ENCODE measurements at places on chromosomes 2 and 18.

DNA sequence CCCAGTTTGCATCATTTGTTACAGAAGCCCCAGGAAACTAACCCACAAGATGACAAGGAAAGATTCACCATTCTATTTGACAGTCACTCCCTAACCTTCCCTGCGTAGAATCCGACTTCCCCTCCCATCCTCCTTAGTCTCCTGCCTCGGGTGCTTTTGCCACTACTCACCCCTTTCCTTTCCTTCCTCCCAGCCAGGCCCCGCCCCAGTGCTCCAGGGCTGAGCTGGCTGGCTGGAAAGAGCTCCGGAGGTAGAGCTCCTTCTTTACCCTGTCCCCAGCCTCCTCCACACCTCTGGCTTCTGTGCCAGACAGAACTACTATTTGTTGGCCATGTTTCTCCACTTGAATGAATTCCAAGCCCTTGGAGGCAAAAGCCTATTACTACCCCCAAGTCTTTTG is 317.6 kb upstream of the NCKAP5 start:
- DNase-seq = no peak

DNA sequence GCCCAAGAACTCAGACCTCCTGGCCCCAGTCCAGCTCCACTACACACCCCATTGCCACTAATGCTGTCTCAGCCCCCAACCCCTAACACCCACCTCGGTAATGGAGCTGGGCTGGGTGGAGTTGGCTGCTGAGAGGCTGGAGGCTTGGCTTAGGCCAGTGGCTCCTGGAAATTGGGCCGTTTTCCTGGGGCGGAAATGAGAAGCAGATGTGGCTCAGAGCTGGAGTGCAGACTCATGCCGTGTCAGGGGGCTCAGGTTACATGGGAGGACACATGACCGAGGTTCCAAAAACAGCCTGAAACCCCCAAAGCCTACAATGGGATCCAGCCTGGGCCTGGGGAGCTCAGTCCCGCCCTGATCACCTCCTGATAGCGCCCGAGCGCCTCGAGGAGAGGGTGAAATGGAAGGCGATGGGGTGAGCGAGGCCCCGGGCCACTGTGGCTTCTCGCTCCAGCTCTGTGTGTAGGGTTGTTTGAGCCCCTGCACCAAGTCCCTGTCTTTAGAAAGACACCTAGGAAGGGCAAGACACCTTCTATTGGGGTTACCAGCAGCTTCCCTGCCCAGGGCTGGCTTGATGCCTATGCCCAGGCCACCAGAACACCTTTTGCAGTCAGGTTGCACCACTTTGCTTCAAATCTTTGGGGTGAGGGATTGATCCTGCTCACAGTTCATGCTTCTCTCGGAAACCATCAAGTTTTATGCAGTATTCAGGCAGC is 175.7 kb upstream of the HAAO start:
- no peak for DNase-seq

DNA sequence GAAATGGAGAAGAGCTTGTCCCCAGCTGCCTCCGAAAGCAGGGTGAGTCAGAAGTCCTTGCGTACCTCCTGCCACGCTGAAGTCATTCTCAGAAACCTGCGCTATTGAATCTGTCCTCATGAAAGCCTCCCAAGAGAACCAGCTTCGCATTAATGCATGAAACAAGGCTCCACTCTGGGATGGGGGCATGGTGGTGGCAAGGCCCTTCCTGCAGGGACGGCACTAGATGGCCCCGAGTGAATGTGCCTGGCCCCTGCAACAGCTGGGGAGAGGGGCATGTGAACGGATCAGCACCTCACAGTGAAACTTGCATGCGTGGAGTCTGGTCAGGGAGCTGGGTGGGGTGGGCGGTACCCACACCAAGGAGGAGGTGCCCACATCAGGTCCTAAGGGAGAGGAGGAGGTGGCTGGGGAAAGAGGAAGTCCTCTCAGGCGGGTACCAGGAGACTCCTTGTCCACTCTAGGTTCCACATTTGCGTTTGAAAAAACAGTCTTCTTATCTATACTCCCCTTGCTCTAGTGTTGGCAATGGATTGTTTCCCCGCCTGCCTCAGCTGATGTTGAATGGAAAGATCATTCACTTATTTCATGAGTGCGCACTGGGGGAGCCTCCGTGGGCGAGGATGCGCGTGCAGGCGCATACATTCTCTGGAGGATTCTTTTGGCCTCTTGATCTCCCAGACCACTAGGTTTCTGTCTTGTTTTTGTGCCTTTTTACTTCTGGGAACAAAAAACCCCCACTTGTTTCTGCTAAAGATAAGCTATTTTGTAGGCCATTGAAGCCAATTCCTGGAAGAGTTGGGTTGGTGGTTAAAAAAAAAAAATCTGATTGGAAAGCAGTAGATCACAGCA is 104.7 kb downstream of the KLHL29 start:
- no peak for DNase-seq

- no peak for DNase-seq
Measured at GRCh38 chr2:151576080-151576479, 158.2 kb downstream of the NEB start.

DNA sequence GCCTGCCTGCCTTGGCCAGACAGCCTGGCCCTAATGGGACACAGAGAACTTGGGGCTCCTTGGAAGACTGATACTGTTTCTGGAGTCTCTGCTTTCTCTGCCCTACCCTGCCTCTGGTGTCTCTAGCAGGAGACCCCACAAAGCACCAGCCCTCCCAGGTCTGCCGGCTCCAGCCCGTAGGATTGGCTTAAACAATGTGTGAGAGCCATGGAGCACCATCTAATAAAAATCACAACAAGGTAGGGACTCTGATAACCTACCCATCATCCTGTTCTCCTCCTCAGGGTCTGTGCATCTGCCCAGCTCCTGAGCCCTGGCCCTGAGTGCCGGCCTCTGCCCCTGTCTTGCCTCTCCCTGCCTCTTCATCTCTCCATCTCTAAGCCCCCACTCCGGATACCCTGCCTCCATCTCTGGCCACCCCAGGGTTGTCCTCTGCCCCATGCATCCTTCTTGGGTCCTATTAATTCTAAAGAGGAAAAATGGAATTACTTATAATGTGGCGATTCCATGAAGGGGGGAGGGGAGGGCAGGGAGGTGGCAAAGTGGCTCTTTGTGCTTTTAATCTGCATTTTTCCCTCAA is 1.2 kb upstream of the ECEL1 start:
- no peak for DNase-seq

DNA sequence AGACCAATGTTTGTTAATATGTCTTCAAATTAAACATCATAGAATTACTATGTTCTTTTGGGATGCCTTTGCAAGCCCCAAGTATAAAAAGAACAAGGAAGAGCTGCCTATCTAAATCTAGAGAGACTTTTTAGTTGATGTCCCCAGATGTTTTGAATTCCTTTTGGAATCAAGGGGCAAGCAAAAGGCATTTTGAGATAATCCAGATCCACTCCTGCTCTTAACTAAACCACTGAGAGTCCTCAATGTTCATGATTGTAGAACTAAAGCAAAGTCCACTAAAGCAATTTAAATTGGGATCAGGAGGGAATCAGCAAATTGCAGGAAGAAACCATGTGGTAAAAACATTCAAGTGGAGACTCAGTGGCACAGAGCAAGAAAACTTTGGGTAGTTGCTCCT is 558.5 kb upstream of the VRK2 start:
- no peak for DNase-seq

GRCh38 chr2:120436885-120437603 is 91.1 kb downstream of the INHBB start:
- no peak for DNase-seq

DNA sequence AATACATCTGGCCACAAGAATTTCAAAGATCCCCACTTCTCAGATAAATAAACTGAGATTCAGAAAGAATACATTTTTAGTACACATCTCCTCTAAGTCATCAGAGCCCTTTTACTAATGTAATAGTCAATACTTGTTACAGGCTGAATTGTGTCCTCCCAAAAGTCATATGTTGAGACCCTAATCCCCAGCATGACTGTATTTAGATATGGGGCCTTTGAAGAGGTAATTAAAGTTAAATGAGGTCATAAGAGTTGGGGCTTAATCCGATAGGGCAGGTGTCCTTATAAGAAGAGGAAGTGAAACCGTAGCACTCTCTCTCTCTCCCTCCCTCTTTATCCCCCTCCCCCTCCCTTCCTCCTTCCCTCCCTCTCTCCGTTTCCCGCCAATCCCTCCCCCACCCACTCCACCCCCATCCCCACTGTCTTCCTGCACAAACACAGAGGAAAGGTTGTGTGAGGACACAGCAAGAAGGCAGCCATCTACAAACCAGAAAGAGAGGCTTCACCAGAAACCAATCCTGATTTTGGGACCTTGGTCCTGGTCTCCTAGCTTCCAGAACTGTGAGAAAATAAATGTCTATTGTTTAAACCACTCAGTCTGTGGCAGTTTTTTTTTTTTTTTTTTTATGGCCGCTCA is 66.6 kb upstream of the ZNF397 start:
- no peak for DNase-seq

GRCh38 chr2:238183821-238184220 is 19.7 kb downstream of the ILKAP start:
- no peak for DNase-seq

DNA sequence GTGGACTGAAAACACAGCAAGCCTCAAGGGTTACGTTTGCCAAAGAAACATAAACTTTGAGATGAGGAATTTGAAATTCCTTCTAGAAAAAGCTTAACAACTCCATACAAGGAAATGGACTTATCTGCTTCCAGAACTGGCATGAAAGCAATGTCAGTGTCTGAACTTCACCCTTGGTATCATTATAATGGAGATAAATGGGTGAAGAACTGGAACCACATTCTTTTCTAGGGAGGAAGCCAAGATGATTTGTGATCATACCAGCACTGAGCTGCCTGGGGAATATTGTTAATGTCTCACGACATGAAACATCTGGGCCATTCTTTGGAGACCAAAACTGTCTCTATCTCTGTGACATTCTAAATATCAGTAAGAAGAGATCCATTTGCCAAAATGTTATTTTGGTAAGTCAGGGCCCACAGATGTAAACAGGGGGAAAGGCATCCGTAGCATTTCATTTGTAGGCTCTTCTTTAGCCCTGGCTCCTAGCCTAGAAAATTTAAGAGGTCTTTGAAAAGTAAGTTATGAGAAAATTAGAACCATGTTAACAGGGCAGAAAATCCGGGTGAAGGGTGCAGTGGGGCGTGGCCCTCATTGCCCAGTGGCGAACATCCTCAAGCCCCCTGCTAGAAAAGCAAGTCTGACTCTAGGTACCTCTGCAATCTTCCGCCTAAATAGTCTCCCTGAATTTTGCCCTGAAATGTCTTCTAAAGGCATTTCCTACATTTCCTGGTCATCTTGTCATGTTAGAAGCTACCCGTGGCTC is 295.3 kb upstream of the EPAS1 start:
- no peak for DNase-seq

DNA sequence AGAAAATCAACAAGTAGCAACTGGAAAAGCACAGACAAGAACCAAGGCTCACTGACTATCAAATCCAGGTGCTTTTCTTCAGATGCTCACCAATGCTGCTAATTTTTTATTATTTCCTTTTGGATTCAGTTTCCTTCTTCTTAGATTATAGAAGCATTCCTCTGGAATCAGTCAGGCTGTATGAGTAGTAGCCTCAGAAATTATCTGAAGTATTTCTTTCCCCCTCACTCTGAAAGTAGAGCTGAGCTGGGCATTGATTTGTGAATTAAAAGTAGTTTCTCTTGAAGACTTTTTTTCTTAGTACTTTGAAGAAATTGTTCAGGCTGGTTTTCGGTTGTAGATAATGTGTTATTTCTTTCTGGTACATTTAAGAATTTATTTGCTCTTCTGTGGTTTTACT is 273.7 kb downstream of the NOL4 start:
- no peak for DNase-seq

DNA sequence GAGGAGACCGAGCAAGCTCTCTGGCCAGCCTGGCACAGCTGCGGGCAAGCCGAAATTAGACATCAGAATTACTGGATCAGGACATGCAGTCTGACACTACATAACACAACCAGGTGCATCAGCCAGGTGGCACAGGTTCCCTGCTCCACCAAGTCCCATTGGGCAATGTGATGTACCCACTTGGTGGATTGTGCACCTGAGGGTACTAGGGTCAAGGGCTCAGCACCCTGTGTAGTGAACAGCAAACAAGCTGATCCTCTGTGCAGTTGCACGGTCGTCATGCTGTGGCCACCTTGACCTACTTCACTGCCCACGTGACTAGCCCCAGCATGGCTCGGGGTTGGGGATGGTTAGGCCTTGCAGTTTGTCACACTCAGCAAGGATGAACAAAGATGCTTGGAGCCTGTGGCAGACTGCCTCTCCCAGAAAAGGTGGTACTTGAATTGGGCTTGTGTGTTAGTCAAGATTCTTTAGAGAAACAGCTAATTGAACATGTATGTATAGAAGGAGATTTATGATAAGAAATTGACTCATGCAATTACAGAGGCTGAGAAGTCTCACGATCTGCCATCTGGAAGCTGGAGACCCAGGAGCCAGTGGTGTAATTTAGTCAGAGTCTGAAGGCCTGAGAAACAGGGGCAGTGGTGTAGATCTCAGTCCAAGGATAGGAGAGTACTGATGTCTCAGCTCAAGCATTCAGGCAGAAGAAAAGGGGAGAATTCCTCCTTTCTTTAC is 71.4 kb upstream of the TMEM87B start:
- no peak for DNase-seq

DNA sequence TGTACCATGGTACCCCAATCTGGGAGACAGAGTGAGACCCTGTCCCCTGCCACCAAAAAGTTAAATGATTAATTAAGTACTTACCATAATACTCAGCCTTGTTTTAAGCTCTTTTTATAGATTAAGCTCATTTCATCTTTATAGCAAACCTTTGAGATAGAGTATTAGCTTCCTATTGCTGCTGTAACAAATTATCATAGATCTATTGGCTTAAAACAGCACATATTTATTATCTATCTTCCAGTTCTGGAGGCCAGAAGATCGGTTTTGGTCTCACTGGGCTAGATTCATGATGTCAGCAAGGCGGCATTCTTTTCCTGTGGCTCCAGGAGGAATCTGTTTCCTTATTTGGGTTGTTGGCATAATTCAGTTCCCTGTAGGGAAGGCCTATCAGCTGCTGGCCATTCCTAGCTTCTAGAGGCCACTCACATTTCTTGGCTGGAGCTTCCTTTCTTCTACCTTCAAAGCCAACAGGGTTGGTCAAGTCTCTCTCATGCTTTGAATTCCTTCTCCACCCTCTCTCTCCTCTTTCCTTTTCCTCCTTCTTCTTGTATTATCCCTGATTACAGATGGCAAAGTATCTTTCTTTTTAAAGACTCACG is 13.7 kb upstream of the GREB1 start:
- DNase-seq = no peak

DNA sequence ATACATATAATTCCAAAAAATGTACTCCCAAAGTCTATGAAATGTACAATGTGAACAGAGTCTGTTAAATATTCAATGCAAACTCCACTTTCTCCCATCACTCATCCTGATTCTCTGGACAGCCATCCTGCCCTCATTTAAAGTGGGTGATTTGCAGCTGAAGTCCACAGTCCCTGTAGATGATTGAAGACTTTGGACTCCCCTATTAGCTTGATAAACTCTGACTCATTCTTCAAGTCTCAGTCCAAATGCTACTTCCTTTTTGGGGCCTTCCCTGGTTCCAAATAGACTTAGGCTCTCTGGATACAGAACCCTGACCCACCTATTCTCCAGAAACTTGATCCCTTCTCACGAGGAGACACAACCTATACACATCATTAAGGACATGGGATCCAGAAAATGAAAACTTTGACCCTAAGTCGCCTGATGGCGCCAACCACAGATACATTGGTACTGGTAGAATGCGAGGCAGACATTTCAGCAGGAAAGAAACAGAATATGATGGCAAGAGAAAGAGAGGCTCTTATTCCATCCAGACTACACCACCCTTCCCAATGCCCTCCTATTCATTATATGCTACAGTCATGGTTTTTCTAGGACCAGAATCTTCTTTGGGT is 122.7 kb downstream of the VIT start:
- no peak for DNase-seq

- DNase-seq = no peak
Measured at GRCh38 chr18:76382275-76382674, 112.8 kb downstream of the ZNF516 start.
